HFFc6 (cell line): ENCODE measurements at places on chromosomes 1 and 21. TPM values are rescaled to one million over a fixed set of nuclear protein-coding genes. Genes with fewer than 3 reads are reported as not detected.

- H3K27me3 ChIP-seq: no peaks in the 10 kb centered on the region; the same call in 1 of the 2 replicates
- peak overlapping the region; percentile 99 for H3K27ac ChIP-seq
- peaks cover 74% of the 10 kb centered on the region for H3K4me1 ChIP-seq
- no peak for DNase-seq
Measured at GRCh38 chr1:55695552-55695951, 480.4 kb upstream of the USP24 start.

DNA sequence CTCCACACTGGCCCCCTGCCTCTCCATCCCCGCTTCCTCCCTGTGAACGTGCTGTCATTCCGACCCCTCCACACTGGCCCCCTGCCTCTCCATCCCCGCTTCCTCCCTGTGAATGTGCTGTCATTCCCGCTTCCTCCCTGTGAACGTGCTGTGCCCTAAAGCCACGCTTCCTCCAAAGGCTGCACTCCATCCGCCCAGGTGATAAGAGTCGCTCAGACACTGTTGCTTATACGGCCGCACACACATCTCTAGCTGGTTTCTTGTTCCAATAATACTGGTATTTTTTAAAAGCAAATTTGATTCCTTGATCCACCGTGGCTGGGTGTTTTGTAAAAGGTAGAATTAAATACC lies 39.3 kb upstream of the TSPEAR start:
- peaks cover 36% of the 10 kb centered on the region for H3K27me3 ChIP-seq
- no peak overlapping the region for H3K27ac ChIP-seq
- H3K4me1 ChIP-seq: peaks cover 8% of the 10 kb centered on the region; the same call in 1 of the 2 replicates
- H3K4me3 ChIP-seq: no peak overlapping the region
- DNase-seq: no peak
- H3K36me3 ChIP-seq: 0 out of 2 replicates have a peak, but pooled peaks cover 5% of the 10 kb centered on the region

The CD101 gene
- not detected in 3 replicates for total RNA-seq

GRCh38 chr1:32611859-32612188 lies 38.5 kb downstream of the ZBTB8OS start:
- DNase-seq: no peak
- H3K36me3 ChIP-seq: 0 out of 2 replicates have a peak, but pooled peaks cover 4% of the 10 kb centered on the region
- peak overlapping the region; percentile 86 for H3K4me3 ChIP-seq
- no peaks in the 10 kb centered on the region for H3K27me3 ChIP-seq
- H3K4me1 ChIP-seq: peaks cover 8% of the 10 kb centered on the region
- peak overlapping the region; percentile 77 for H3K27ac ChIP-seq

The GJC2 gene
- total RNA-seq: 1.0 to 2.9 TPM (median 2.2 TPM) in 3 replicates

DNA sequence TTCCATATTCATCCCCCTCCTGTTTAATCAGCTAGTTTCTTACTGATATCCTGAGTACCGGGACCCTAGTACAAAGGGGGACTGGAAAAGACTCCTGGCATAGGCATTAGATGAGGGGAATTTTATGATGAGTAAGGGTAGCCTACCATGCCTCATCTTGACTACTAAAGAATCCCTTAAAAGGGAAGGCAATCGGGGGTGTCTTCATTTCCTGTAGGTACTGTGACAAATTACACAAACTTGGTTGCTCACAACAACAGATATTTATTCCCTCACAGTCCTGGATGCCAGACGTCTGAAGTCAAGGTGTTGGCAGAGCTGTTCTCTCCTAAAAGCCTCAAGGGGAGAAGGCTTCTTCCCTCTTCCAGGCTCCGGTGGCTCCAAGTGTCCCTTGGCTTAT lies 28.9 kb upstream of the RUNX1 start:
- no peaks in the 10 kb centered on the region; the same call in 1 of the 2 replicates for H3K27me3 ChIP-seq
- no peak for DNase-seq
- H3K36me3 ChIP-seq: peaks cover 25% of the 10 kb centered on the region
- H3K4me1 ChIP-seq: peaks cover 45% of the 10 kb centered on the region
- no peak overlapping the region for H3K4me3 ChIP-seq

DNA sequence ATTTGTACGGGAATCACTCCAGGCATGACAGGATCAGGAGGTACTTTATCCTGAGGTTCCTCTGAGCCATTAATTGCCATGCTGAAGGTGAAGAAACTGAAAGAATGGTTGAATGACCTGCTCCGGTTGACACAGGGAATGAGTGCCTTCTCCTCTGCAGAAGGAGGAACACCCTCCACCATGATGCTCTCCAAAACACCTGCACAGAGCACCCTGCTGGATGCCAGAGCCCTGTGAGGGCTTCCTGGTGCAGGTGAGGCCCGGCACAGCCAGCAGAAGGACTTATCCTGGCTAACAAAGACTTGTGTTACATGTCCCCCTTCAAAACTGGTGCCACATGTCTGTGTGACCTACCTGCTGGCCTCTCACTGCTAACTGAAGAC lies 14.3 kb upstream of the LBR start:
- no peaks in the 10 kb centered on the region for H3K36me3 ChIP-seq
- H3K4me3 ChIP-seq: no peak overlapping the region
- DNase-seq: no peak
